ENCODE measurements at places on chromosomes 12 and 14.

DNA sequence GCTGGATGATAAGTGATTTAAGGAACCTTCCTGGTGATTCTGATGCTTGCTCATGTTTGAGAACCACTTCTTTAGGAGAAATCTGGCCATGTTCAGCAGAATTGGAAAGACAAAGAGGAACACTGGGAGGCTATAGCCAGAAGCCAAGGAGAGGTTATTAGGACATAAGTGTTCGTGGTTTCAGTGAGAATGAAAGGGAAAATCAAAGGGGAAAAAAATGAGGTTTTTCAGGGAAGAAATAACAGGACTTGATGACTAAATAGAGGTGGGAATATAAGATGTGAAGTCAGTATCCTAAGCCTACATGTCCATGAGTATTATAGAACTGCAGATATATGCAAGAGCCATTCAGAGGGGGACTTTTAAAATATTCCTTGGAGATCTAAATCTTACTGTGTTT lies 95.6 kb downstream of the DAAM1 start:
- DNase-seq, result no peak

DNA sequence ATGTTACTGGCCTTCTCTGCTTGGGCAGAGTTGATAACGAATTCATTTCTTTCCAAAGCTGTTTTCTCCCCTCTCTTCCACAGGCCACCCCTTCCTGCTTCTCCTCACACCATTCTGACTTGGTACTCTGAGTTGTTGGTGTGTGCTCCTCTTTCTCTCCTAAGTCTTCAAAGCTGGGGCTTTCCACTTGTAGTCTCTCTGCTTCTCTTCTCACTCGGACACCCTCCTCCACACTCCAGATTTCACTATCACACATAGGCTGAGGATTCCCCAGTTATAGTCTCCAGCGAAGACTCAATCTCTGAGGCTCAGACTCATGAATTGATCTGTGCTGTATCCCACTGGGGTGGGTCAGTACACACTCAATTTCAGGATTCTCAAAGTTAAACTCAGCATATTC lies 201.0 kb downstream of the SSPN start:
- DNase-seq, result no peak

DNA sequence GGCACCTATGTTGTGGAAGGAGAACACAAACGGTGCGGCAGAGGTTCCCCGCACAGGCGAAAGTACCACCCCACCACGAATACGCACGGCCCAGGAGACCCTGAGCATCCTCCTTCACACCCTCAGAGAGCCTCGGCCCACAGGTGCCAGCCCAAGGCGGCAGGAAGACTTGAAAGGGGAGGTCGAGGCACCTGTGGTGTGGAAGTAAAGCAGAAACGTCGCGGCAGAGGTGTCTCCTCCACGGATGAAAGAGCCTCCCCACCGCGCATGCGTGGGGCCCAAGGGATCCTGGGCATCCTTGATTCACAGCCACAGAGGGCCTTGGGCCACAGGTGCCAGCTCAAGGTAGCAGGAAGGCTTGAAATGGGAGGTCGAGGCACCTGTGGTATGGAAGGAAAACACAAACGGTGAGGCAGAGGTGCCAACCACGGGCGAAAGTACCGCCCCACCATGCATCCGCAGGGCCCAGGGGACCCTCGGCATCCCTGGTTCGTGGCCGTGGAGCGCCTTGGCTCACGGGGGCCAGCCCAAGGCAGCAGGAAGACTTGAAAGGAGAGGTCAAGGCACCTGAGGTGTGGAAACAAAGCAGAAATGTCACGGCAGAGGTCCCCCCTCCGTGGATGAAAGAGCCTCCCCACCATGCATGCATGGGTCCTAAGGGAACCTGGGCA lies 380.1 kb downstream of the ALG10 start:
- no peak for DNase-seq

DNA sequence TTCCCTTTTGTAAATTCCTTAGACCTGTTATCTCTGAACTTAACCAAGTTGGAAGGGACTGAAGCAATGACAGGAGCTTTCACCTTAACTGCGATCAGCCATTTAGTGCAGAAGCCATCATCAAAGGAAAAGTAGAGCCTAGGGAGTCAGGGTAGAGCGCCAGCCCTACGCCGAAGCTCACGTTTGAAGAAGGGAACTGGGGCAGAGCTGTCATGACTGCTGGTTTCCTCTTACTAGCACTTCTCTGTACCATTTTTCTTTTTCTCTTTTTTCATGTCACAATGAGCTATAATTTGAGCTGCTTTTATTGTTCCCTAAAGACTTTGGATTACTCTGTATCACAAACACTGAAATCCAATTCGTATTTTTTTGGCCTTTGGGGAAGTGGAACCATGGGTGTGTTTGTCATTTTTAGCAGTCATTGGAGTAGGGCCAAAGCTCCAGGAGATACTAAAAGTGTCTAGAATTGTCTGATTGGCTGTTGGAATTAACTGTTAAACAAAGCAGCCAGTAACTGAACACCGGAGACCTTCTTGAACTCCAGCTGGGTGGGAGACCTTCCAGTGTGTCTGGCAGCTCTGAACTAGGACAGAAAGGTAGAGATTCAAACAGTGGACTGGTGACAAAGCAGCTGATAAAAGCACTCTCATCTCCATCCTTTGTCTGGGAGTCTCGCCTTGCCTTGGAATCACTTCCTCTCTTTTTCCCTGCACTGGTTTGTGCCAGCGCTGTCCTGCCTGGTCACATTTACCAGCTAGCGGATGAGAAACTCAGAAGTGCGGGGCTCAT lies 9.1 kb downstream of the MTRFR start:
- DNase-seq, result no peak

- peak; percentile 36 for DNase-seq
Measured at GRCh38 chr12:122421187-122421820, 1.2 kb downstream of the CLIP1 start.

DNA sequence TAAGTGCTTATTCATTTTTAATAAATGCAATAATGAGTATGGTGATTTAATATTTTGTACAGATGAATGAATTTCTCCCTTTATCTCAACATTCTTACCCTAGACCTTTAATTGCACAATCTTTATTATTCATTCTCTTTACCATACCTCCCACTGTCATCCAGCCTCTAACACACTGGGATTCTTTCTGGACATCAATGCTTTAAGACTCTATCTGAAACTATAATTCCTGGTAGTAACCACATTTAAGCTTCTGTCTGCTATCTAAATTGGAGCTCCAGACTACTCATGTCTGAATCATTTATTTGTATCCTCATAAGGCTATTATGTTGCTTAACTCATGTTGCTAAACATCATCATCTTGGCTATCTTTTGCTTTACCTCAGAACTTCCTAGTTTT lies 270.2 kb downstream of the ALG10B start:
- no peak for DNase-seq

- DNase-seq, result no peak
Measured at GRCh38 chr12:58051378-58051777, 110.0 kb downstream of the ATP23 start.

DNA sequence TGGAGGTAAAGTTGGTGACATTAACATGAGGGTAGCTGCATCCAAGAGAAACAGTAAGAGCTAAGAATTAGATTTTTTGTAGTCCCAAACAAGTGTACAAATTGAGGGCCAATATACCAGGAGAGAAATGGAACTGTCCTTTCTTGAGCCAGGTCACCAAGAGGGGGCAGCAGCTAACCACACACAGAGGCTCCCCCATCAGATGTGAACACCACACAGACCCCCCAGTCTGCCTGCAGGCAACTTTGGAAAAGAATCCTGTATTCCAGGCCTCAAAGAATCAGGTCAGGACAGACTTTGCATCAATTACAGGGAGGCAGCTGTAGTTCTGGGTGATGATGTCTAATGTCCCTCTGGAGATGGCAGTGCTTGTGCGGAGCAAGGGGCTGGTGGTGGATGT lies 77.9 kb downstream of the SPTB start:
- DNase-seq, result no peak

GRCh38 chr14:56194042-56194441 lies 75.8 kb downstream of the PELI2 start:
- DNase-seq, result no peak

DNA sequence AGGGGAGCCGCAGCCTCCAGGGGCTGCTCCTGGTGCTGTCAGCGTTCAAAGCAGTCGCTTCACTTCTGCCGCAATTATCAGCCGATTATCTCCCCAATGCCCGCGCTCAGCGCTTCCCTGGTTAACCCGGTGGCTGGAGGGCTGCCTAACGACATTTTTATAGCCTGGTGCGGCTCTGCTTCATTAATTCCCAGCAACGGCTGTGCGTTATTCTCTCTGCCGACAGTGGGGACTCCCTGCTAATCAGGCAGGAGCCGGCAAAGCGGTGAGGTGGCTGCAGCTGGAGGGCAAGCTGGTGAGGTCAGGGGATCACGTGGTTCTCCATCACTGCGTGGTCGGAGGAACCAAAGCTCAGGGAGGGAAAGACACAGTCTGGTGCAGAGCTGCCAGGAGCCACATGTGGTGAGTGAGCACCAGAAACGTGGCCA lies 62.9 kb downstream of the GLRX5 start:
- no peak for DNase-seq

DNA sequence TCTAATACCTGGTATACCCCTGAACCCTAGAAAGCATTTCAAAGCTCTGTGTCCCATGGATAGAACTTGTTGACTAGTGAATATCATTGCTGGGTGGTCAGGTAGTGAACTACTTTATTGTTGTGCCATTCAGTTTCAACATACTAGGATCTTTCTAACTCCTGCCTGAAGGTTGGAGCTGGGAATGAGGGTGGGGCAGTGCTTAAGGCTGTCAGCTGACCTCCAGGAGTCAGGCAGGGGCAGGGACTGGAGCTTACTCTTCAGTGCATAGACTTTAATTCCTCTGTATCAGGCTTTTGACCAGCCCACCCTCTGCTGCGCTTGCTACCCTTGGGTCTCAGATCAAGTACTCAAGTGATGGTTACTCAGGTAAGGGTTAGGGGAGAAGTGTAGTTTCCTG lies 102.6 kb upstream of the RFX4 start:
- DNase-seq, result no peak

GRCh38 chr12:6362403-6362802 lies 13.0 kb downstream of the SCNN1A start:
- DNase-seq, result no peak

- no peak for DNase-seq
Measured at GRCh38 chr14:87628129-87628528, 364.9 kb downstream of the GALC start.

DNA sequence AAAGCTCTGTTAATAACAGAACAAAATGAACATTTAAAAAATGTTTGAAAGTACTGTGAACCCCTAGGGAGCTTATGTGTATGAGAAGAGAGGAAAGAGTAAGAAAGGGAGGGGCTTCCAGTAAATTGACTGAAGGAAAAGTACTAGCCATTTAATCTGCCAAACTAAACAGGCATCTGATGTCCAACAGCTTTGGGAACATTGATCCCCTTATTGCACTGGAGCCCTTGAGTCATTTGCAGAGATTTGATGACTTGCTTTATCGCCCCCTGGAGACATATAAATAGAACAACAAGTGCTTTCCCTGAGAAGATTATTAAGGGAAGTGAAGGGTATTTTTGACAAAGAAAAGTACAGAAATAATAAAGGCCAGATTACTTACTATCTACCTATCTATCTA lies 319.3 kb upstream of the NOVA1 start:
- no peak for DNase-seq

GRCh38 chr14:93954900-93955849 lies 21.2 kb downstream of the ASB2 start:
- peak; percentile 84 for DNase-seq

GRCh38 chr12:32568228-32568627 lies 110.9 kb upstream of the DNM1L start:
- no peak for DNase-seq

DNA sequence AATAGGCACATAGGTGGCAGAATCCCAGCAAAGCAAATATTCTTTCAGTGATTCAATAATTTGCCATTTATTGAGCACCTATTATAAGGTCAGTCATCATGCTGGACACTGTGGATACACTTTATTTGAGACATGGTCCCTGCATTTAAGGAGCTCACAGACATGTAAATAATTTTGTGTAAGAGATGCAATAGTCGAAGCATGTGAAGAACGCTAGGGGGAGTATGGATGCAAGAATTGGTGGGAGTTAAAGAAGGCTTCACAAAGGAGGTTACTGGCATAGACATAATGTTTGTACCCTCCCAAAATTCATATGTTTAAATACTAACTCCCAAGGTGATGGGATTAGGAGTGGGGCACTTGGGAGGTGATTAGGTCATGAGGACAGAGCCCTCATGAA lies 260.6 kb upstream of the GARIN6 start:
- peak; percentile 43 for DNase-seq

DNA sequence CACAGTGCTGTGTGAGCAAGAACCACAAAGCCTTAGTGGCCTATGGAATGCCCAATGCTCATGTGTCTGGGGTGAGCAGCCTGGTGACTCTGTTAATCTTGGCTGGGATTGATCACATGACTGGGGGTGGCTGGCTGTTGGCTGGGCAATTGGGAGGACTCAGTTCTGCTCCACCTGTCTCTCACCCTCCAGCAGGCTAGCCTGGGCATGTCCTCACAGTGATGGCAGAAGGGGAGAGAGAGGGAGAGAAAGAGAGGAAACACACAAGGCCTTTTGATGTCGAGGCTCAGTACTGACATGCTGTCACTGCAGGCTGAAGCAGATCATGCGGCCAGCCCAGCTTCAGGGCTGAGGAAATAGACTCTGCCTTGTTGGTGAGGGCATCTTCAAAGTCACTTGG lies 136.8 kb downstream of the TBX5 start:
- DNase-seq, result no peak

GRCh38 chr14:103260629-103261124 lies 73.4 kb upstream of the EIF5 start:
- no peak for DNase-seq

- DNase-seq, result no peak
Measured at GRCh38 chr12:5956987-5957386, 11.9 kb upstream of the ANO2 start.

DNA sequence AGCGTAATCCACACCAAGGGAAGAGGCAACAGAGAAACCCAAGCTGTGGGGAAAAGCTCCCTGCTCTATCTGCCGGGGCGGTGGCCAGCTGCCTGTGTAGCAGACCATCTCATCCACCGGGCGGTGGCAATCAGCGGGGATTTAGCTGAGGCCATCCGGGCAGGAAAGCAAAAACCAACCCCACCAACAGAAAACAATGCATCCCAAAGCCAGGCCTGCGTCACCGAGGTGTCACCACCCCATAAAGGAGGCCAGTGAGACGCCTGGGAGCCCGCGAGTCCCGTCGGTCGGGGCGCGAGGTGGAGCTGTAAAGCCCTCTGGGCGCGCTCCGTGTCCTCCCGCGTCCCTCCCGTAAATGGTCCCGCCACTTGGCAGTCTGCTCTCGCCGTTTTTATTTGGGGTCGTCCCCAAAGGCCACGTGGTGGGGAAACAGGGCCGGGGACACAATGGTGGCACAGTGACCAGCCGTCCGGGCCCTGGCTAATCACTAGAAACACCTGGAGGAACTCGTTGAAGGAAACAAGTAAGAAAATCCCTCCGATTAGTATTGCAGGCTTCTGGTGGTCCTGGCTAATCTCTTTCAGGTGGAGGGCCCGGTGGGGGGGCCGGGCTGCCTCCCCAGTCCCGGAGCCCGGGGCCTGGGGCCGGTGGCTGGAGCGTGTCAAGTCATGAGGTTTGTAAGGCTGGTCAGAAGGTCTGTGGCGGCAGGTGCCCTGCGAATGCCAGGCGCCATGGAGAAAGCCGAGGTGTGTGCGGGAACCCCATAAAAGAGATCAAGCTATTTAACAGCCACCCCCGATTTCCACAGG lies 94.7 kb upstream of the GSC start:
- DNase-seq, result no peak

- no peak for DNase-seq
Measured at GRCh38 chr14:38238332-38238731, 17.6 kb downstream of the CLEC14A start.

- DNase-seq, result no peak
Measured at GRCh38 chr12:40820794-40821484, 128.7 kb downstream of the CNTN1 start.

- DNase-seq, result no peak
Measured at GRCh38 chr12:8823565-8824300, 1.3 kb downstream of the A2ML1 start.

GRCh38 chr14:75372260-75372659 lies 55.6 kb upstream of the JDP2 start:
- no peak for DNase-seq

Measured in activated CD4-positive, alpha-beta T cell treated with anti-CD3 and anti-CD28 coated beads, Interleukin-2, Interleukin-6, amounts not matched to agents 100 ng/mL and 50 ng/mL, durations not matched to agents 16 hours and 8 hours (primary cell).